ENCODE measurements at places on chromosomes 2 and 18.

DNA sequence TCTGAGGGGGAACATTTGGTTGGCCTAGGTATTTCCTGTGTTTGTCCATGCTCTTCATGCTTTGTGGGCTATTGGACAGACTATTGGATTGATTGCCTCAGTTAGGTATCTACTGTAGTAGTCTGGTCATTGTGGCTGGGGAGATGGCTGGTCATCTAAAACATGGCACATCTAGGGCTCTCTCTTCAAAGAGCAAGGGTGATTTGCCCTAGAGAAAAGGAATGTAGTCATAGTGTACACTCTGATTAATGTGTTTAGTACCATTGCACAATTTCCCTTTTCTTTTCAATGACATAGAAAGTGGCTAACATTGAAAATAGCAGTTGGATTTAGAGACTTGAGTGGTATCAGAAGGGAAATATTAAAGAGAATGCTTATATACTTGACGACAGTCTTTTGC lies 114.3 kb downstream of the LCLAT1 start:
- DNase-seq = no peak

DNA sequence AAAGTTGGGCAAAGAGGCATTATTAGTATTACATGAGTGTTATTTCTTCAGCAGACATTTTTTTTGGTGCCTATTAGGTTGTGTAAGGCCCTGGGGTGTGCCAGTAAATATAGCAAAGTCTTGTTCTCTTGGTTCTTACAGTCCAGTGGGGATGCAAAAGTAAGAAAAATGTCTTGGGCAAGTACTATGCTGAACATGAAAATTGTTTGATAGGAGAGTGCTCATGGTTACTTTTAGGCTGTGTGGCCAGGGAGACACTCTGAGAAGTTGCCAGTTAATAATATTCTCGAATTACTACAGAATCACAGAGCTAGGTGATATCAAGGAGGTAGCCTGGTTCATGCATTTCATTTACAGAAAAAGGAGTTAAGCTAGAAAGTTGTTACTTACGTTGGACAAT lies 1.9 kb downstream of the AGFG1 start:
- no peak for DNase-seq

- no peak for DNase-seq
Observed at GRCh38 chr18:73244401-73244800, 376.6 kb upstream of the NETO1 start.

DNA sequence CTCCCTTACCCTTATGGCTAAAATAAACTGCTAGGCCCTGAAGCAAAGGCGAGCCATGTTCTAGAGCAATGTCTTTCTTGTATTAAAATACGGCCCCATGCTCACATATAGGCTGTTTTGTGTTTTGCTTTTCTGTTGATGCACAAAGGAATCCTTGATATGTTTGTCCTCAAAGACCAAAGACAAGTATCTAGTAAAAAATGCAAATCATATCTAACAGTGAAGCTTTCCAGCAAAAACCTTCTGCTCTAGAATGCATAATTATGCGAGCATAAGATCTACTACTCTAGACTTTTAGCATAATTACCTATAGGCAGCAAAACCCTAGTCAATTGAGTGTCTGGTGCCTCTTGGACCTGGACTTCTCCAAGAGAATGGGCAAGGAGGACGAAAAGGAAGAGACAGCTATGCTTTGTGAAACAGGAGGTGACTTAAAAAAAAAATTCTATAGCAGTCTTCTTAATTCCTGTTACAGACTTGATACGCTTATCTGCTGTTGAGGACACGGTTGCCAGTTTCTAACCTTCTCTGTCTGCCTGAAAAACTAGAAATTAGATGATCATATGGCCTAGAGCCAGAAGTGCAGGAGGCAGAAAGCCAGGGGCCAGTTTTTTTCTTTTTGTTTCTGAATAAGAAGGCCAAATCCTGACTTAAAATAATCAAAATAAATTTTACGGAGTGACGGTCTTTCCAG lies 1.5 kb upstream of the AMMECR1L start:
- no peak for DNase-seq

DNA sequence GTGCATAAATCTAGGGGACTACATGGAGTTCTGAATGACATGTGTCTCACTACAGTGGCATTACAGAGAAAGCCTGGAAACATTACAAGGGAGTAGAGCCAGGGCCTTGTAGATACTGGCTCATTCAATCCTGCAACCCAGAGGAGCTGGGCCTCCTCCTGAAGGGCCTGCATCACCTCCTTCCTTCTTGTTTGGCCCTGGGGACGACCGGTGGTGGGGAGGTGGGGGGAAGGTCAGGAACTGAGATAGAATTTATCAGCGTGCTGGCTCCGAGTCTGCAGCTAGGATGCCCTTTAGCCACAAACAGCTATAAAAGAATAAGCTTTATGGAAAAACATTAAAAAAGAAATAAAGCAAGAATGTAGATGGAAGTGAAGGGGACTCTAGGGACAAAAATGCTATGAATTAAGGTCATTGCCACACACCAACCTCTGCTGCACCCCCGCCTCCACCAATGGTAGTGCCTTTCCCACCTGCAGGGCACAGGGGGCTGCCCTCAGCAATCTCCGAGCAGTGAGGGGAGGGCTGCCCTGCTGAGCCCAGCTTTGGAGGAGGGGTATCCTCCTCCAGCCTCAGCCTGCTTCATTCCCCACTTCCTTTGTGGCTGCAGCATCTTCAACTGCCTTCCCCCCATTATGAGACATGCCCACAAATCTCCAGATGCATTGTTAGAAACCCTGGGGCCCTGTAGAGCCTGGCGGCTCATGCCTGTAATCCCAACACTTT lies 149.0 kb downstream of the MSH2 start:
- DNase-seq = no peak

DNA sequence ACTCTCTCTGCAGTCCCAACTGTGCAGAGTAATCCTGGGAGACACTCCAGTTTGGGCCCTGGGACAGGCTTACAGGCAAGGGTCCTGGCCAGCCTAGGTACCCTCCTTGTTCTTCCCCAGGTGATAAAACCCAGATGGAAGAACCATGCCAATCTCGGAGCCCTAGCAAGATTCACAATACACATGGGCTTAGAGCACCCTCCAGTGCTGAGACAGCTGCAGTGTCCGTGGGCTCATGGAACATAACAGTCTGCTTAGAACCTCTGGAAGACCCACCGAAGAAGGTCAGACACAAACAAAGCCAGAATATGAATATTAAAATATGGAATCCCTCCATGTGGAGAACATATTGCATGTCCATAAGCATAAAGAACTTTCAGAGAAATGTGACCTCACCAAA lies 568.1 kb downstream of the KCNJ3 start:
- DNase-seq = no peak

DNA sequence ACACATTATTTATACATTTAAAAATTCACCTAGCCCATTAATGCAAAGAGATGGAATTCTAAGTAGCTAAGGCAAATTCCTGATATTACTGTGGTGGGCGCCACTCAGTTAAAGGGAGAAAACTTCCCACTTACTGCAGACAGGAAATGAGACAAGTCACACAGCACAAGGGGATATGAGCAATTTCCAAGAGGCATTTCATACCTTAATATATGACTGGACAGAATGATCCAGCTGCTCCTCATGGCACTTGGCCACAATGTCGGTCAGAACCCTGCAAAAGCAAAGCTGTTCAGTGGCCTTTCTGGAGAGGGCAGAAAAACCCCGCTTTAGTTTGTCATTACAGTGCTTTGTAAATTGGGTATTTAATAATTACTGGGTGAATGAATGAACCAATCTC lies 121.4 kb upstream of the CCDC195 start:
- DNase-seq = no peak

DNA sequence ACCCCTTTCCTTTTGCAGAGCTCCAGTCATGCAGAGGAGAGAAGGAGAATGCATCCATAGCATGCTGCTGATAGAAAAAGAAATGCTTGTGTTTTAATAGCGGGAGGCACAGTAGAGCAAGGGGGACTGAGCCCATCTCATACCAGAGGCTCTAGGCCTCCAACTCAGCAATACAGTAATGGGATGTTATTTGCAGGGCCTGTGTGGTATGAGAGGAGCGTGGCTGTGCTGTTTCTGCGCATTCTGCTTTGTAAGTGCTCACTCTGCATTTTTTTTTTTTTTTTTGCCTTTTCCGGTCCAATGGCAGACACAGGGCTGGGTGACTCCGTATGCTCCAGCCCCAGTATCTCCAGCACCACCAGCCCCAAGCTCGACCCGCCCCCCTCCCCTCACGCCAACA lies 200.0 kb downstream of the GBX2 start:
- DNase-seq = no peak

GRCh38 chr2:172339371-172340010 lies 87.9 kb upstream of the ITGA6 start:
- no peak for DNase-seq

All from nucleus accumbens (tissue), 56 donors.